ENCODE measurements at places on chromosomes 13 and 19.

GRCh38 chr19:1674293-1674679 lies 21.9 kb upstream of the TCF3 start:
- DNase-seq: no peak

DNA sequence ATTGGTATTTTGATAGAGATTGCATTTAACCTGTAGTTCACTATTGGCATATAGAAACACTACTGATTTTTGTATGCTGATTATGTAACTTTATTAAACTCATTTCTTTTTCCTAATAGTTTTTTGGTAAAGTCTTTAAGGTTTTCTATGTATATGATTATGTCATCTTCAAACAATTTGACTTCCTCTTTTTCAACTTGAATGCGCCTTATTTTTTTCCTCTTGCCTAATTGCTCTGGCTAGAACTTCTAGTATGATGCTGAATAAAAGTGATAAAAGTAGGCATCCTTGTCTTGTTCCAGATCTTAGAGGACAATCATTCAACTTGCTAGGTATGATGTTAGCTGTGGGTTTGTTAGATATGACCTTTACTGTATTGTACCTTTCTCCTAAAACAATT lies 1034.9 kb downstream of the PCDH9 start:
- no peak for DNase-seq

DNA sequence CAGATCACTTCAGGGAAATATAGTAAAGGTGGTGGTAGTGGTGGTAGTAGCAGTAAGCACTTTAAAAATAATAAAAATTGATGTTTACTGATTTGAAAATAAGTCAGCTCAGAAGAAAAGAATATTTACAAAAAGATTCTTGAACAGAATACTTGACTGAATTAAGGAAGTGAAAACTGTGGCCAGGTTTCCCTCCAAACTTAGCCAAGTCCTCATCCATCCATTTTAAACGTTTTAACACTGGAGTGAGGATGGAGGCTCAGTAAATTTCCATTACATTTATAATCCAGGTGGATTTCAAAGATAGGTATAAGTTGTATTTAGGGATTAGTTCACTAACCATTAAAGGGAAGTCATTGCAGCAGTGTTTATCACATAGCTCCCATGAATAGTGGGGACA lies 221.5 kb downstream of the RGCC start:
- DNase-seq: no peak

DNA sequence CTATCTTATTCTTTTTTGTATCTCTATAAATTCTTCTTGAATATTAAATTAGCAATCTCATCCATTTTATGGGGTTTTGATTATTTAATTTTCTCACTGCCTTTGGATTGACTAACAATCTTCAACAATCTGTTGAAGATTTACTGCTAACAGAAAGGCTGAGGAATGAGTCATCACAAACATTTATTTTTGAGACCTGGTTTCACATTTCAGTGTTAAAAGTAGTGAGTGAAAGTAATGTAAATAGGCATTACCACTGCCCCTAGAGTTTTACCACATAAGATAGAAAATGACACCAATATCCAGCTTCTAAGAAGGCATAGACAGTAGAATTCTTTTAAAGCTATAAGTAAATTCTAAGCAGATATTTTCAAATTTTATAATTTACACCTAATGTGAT lies 472.8 kb downstream of the OLFM4 start:
- DNase-seq: no peak

GRCh38 chr19:18607226-18608101 lies 865 bp upstream of the CRLF1 start:
- no peak for DNase-seq
